ENCODE measurements at places on chromosomes 5 and 9. TPM values are rescaled to one million over a fixed set of nuclear protein-coding genes. Genes with fewer than 3 reads are reported as not detected.

The C9orf72 gene
- 10.2 TPM for total RNA-seq

GRCh38 chr9:114851306-114851705, 45.5 kb upstream of the TNFSF15 start:
- DNase-seq, result no peak

The ALDH7A1 gene
- total RNA-seq, result 15.4 TPM

- no peak for DNase-seq
Measured at GRCh38 chr5:72129725-72130124, 22.4 kb downstream of the MAP1B start.

GRCh38 chr5:93610581-93611272, 27.7 kb downstream of the NR2F1 start:
- no peak for DNase-seq
